ENCODE measurements at places on chromosomes 6 and 20. TPM values are rescaled to one million over a fixed set of nuclear protein-coding genes. Genes with fewer than 3 reads are reported as not detected.

Gene CLPSL2
- not detected for total RNA-seq

Gene GNMT
- total RNA-seq, result under 0.01 TPM

DNA sequence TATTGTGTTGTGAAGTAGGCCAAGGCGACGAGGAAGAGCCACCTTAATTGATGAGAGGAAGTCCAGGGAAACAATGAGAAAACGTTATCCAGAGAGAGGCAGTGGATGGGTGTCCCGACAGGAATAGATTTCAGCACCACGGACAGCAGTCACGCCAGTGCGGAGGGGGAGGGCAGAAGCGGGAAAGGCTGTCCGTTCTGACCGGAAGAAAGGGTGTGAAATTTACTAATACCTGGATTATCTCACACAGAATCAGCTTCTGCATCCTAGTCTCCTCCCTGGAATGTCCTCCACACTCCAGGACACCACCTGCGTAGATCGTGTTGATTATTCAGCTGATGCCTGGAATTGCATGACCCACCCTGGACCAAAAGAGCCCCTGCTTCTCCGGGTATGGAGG is 7.4 kb upstream of the BPIFA3 start:
- peak; percentile 67 for DNase-seq

Gene GTF3C6
- total RNA-seq, result 40.8 TPM

- DNase-seq, result peak; percentile 95
Measured at GRCh38 chr6:4316867-4317400, 181.6 kb upstream of the ECI2 start.

DNA sequence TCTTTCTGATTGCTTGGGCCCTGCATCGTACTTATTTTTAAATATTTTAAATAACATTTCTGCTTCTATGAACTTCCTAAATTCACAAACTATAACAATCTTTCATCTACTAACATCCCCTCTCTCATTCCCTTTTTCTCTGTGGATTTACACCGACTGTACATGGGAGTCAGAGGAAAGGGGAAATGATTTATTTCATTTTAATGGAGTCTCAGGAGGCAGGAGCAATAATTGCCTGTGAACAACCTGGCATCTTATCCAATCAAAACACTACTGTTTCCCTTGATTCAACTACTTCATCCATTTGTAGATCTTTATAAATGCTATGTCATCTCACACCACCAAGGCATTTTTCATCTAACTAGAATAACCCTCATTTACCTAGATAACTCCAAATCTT is 89.6 kb downstream of the FHL5 start:
- no peak for DNase-seq

GRCh38 chr6:21171801-21172200 is 421.8 kb upstream of the SOX4 start:
- no peak for DNase-seq

Gene ENPP5
- total RNA-seq, result not detected

GRCh38 chr20:1307171-1307570 is 21.8 kb downstream of the SDCBP2 start:
- DNase-seq, result no peak

Gene SEMG1
- total RNA-seq, result not detected

Gene TXLNB
- total RNA-seq, result 0.40 TPM

Gene RREB1
- total RNA-seq, result 17.5 TPM

DNA sequence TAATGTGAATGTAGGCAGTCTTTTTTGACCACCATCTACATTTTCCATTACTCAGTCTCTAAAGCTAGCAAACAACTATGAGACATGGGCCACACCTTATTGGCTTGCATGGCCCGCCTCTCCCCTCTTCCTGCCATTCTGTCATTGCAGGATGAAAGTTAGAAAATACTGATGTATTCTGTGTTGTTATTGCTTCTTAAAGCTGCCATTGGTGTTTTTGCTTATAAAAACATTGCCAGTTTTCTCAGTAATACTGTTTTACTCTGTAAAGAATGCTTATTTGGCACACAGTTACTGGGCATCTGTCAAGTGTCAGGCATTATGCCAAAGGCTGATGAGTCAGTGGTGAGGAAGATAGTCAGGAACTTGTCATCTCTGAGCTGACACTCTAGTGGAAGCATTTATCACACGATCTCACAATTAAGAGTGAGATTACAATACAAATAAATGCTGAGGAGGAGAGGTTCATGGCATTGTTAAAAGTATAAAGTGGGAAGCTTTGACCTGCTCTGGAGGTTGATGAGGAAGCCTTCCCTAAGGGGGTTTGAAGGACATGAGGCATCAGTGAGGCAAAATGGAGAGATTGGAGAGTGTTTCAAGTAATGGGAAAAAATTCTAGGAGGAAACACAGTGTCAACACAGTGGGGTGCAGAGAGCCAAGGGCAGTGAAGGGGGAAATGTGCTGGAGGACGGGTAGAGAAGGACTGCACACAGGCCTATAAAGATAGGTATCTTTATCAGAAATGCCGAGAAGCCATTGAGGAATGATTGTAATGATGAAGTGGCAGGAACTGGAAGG is 14.7 kb downstream of the KLHL32 start:
- DNase-seq, result peak; percentile 95

DNA sequence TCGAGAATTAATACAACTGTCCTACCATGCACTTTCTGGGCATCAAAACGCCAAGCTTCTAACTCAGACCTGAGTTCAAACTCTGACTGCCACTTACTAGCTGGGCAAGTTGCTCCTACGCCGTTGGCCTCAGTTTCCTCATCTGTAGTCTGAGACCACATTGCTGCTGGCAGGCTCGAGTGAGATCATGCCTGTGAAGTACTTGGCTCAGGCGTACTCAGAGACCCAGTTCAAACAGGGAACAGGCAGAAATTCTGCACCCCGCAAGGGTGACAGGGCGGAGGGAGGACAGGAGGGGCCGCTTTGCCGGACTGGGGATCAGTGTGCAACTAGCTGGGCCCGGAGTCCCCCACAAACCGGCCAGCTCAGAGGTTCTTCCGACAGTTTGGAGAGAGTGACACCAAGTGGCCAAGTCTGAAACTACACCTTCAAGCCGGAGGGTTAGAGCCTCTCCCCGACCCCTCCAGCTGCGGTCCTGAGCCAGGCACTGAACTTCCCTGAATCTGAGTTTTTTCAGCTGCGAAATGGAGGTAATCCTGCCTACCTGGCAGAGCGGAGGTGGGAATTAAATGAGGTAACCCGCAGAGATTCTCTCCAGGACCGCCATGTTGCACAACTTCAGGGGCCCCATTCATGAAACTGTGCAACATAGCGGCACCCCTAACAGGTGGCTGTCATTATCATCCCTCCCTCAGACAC is 46.0 kb upstream of the PTPN1 start:
- peak; percentile 62 for DNase-seq

Gene FAM209B
- not detected for total RNA-seq

- DNase-seq, result no peak
Measured at GRCh38 chr6:149917679-149918078, 5.2 kb downstream of the RAET1G start.

DNA sequence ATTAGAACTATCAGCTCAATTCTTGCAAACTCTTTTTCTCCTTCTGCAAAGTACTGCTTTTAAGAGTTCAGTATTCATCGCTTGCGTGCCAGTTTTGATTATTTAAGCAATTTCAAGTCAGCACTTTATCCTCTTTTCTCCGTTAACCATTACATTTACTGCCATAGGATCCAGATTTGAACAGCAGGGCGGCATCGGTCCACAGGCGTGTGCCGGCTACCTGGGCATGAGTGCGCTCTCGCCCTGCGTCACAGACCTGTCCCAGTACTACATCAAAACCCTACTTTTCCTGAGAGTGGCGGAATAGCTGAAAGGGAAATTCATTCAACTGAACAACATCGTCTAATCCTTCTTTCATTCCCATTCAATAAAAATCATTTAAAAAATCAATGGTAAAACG is 53.4 kb downstream of the MYLK4 start:
- no peak for DNase-seq

All from lung microvascular endothelial cell (primary cell).